ENCODE measurements at places on chromosomes 1 and 21. TPM values are rescaled to one million over a fixed set of nuclear protein-coding genes. Genes with fewer than 3 reads are reported as not detected.

CD1C gene
- not detected for total RNA-seq

FUBP1 gene
- total RNA-seq, result 143 TPM

SPRR2A gene
- not detected for total RNA-seq

SH2D1B gene
- not detected for total RNA-seq

ANKRD35 gene
- 0.57 TPM for total RNA-seq

C1QTNF12 gene
- 0.44 TPM for total RNA-seq

FLG2 gene
- not detected for total RNA-seq
